ENCODE measurements at places on chromosomes 1 and 21.

- peak; percentile 97 for DNase-seq
These were observed 15.3 kb downstream of the CD55 start for GRCh38 chr1:207336559-207337467.

DNA sequence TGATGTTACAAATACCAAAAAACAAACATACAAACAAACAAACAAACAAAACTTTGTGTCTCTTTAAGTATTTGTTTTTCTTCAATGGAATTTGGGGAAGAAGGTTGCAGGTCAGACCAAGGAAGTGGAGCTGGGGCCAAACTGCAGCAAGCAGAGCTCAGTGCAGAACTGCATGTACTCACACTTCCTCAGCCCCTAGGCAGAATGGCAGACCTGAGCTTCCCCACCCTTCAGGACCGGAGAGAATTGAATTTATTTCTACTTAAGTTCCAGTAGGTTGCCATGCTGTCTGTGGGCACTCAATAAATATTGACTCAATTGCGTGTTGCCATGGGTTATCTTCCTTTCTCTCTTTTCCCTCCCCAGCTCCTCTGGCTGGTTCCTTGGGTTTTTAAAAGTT is 173.6 kb downstream of the PTGER3 start:
- DNase-seq, result no peak

DNA sequence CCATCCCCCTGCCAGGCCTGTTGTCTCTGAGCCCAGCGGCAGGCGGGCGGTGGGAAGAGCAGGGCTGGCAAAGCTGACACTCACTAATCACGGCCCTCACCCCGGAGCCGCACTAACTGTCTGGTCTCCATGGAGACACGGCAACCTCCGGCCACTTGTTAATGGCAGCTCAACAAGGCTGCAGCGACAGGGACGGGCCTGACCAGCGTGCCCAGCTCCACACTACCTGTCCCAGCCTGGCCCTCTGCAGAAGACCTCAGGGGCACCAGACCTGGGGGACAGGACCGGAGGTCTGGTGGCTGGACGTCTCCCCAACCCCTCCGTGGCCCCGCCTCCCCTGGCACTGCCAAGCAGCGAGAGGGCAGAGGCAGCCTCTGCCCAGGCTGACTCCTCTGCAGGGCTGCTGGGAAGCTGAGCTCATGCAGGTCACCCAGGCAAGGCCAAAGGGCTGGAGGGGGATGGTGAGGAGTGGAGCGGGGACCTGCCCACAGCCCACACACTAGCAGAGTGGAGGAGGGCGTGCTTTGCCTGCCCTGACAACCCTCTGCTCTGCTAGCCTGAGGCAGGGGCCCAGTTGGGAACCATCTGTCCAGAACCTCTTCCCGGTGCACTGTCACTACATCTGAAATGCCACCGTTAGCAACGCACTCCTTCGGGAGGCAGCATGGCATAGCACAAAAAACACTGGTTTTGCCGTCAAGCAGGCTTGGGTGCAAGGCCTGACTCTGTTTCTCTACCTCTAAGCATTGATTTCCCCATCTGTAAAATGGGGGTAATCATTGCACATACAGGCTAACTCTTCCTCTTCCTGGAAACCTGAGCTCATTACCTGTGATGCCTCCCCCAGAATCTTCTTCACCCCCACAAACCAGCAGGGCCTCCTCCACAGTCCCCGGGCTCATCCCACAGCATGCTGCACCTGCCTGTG is 29.6 kb upstream of the WASF2 start:
- no peak for DNase-seq

DNA sequence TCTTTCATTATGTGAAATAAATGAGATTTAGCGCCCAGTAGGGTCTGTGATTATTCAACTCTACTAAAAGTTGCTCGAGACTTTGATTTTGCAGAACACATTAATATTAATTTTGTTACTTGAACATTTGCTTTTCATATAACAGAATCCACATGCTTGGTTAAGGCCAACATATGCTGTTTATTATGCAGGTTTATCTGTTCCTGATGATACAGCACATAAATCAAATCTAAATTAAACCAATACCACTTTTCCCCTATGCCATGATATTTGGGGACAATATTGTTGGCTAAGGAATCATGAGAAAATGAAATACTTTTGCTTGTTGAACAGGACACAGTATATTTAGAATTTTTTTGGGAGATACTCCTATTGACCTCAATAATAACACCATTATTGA is 291.1 kb downstream of the USP25 start:
- DNase-seq, result no peak

DNA sequence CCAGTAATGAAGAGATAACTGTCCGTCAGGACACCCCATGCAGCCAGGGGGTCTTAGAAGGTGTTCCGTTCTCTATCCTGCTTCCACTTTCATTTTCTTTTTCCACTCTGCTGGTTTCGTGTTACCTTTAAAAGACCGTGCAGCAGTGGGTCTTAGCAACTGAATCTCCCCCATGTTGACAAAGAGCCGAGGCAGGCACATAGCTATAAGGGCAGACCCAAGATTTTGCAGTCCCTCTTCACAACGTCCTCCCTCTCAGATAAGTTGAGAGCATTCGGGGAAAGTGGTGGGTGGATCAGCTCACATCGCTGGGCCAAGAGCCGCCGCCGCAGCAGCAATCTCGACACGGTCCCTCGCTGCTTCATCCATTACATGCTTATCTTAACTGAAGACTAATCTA is 355.5 kb downstream of the LMO4 start:
- DNase-seq, result no peak

GRCh38 chr1:166172106-166172505 is 5.3 kb upstream of the FAM78B start:
- DNase-seq, result no peak

- peak; percentile 12 for DNase-seq
These were observed 10.7 kb upstream of the ZP4 start for GRCh38 chr1:237901299-237901934.

- DNase-seq, result no peak
These were observed 26.2 kb downstream of the ACOT11 start for GRCh38 chr1:54574158-54574778.
